ENCODE measurements at places on chromosomes 13 and 19.

DNA sequence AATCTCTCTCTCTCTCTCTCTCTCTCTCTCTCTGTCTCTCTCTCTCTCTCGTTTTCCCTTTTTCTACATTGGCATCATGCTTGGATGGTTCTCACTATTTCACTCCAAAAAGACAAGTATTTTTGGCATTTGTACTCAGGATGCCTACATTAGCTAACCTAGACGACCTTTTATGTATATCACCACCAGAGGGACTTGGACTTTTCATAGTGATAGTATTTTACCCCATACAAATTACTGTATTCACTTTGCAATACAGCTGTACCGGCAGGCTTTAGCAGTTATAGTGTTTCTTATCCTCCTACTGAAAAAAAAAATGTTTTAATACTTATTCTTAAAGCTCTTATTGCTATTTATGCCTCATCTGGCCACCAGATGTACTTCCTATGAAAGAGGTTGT lies 687.2 kb upstream of the KLHL1 start:
- no peak for DNase-seq

GRCh38 chr13:56317841-56318240 lies 822.9 kb upstream of the PRR20A start:
- no peak for DNase-seq

GRCh38 chr13:113938246-113938645 lies 35.6 kb downstream of the C13orf46 start:
- DNase-seq = no peak

- no peak for DNase-seq
Observed at GRCh38 chr19:35738887-35739229, 3.4 kb downstream of the IGFLR1 start.

- DNase-seq = no peak
Observed at GRCh38 chr13:34522808-34523207, 419.3 kb upstream of the NBEA start.

DNA sequence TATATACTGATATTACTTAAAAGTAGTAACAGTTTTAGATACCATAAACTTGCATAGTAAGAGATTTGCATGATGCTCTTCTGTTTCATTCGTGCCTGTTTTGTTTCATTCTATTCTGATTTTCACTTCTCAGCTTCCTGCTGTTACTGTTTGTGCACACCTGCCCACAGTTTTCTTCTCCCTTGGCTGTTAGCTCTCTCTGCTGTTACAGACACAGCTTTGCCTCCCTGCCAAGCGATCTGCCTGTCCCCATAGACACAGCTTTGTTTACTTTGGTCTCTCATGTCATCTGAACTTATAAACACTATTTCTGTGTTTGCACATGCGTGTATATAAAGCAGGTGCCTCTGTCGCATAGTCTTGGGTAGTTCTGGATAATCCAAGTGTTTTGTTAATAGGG lies 21.4 kb upstream of the UPF3A start:
- no peak for DNase-seq

- no peak for DNase-seq
Observed at GRCh38 chr13:51241720-51242119, 19.5 kb downstream of the FAM124A start.

DNA sequence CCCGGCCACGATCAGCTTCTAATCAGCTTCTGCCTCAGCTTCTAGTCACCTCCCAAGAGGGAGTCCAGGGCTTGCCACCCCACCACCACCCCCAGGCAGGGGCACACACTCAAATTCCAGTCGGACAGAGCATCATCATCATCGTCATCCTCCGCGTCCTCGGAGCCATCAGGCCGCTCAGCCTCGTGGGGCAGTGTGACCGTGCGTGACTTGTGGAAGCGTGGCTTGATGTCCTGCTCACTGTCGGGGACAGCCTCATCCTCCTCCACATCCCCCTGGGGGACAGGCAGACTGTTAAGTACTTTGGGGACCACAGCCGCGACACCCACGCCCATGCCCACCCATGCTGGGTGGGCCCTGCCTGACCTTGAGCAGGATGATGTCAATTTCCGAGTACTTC lies 12.5 kb downstream of the TNPO2 start:
- DNase-seq = no peak

DNA sequence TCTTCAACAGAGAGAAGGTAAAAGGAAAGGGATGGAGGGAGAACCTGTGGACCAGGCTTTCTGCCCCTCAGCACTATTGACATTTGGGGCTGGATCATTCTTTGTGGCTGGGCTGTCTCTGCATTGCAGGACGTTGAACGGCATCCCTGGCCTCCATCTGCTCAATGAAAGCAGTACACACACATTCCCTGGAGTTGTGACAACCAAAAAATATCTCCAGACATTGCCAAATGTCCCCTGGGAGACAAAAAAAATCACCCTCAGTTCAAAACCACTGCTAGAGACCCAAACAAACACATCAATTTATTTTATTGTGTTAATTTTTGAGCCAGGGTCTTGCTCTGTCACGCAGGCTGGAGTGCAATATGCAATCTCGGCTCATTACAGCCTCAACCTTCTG lies 43.3 kb downstream of the INSR start:
- DNase-seq = no peak

GRCh38 chr13:113616281-113616906 lies 31.8 kb downstream of the TFDP1 start:
- no peak for DNase-seq

DNA sequence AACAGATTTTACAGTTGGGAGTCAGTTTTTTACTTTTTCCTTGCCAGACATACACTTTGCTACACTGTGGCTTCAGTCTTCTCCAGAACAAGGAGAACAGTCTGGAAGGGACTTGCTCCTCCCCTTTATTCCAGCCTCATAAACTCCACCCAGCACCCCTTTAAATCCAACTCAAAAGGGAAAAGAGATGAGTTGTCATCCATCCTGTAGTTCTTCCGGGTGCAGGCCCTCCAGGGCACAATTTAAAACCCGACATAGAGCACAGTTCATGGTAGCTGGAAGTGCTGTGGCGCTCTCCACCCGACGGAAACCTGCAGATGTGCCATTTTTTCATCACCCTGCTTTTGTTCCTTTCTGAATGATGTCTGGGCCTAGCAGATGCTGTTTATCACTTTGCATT lies 98.9 kb downstream of the ZAR1L start:
- no peak for DNase-seq

DNA sequence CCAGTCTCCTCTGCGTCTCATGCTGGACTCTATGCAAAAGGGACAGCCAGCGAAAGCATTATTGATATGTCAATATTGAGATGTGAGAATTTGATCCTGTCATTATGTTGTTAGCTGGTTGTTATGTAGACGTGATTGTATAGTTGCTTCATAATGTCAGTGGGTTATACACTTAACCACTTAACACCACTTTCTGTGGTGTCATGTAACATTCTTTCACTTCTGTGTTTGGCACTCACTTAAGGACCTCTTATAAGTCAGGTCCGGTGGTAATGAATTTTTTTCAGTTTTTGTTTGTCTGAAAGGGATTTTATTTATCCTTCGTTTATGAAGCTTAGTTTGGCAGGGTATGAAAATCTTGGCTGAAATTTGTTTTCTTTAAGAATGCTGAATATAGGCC lies 7.1 kb upstream of the SIGLEC7 start:
- no peak for DNase-seq

DNA sequence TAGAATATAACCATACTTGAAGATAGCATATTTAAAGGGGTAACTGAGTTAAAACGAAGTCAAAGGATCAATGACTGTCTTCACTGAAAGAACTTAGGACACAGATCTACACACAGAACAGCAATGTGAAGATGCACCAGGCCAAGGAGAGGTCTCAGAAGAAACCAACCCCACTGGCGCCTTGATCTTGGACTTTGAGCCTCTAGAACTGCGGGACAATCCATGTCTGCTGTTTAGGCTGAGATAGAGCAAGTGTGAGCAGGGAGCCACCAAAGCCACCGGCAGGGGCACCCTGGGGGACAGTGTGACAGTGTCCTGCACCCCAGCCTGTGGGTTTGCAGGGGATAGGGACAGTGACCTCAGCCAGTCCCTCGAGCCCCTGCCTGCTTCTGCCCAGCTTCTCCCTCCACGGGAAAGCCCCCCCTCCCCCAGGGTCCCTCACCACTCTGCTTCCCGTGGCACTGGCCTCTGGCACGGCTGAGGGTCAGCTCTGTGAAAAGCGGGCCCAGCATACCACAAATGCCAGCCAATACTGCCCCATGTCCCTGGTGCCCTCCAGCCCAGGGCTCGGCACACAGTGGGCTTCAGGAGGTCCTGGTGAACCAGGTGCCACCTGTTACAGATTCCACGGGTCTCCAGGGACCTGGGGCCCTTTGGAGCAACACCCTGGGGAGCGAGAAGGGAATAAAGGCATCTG lies 40.8 kb downstream of the KLF2 start:
- DNase-seq = no peak
